ENCODE measurements at places on chromosomes 7 and 10. TPM values are rescaled to one million over a fixed set of nuclear protein-coding genes. Genes with fewer than 3 reads are reported as not detected.

The TRPV6 gene
- not detected for polyA plus RNA-seq

The XRCC2 gene
- 3.4 TPM for polyA plus RNA-seq

The NUPR2 gene
- not detected for polyA plus RNA-seq

The FAM241B gene
- 19.2 TPM for polyA plus RNA-seq

The ACTL6B gene
- 0.67 TPM for polyA plus RNA-seq
